Sigmoid colon (tissue), 7 donors: ENCODE measurements at places on chromosomes 4 and X.

GRCh38 chr4:3302786-3303564 lies 10.2 kb downstream of the RGS12 start:
- no peak for DNase-seq

GRCh38 chr4:111453216-111453615 lies 692.0 kb upstream of the FAM241A start:
- DNase-seq = no peak

DNA sequence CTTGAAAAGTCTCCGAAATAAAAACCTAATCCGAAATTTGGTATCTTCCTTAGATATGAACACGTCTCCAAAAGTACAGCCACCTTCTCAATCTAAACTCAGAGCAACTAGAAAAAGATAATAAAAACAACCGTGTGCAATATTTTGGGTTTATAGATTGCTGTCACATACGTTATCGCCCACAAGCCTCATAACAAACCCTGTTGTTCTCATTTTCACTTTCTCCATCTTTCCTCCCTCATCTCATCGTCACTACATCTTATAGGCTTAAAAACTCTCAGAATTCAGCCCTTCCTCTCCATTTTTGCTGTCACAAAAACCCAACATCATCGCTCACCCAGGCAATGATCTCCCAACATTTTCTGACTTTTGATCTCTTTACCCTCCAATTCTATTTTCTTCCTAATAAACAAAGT lies 448 bp upstream of the SCFD2 start:
- no peak for DNase-seq

- DNase-seq = no peak
Measured at GRCh38 chrX:101079736-101080270, 1.1 kb downstream of the TMEM35A start.

- no peak for DNase-seq
Measured at GRCh38 chr4:176758323-176758722, 34.4 kb downstream of the VEGFC start.

DNA sequence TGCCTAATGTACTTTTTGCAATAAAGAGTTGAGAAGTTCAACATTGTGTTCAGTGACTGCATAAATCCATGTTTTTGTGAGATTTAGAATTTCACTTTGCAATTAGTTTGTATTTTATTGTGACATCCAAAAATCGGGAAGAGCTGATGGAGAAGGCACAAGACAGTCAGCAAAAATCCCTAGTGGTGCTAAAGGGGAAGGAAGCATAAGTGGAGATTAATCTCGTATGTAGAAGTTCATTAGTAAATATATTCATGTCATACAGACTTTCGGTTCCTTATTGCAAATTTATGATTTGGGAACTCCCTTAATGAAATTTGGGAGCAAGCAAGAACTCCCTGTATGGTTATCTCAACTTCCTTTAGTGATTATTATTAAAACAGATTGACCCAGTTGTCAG lies 57.8 kb upstream of the SLC39A8 start:
- DNase-seq = no peak

- DNase-seq = no peak
Measured at GRCh38 chrX:13983734-13984133, 46.0 kb downstream of the GEMIN8 start.

- DNase-seq = peak; percentile 66
Measured at GRCh38 chr4:74374561-74375327, 9.8 kb downstream of the EREG start.

GRCh38 chr4:177441061-177441802 lies 1.0 kb downstream of the AGA start:
- DNase-seq = no peak

- DNase-seq = no peak
Measured at GRCh38 chr4:61220556-61220955, 20.4 kb downstream of the ADGRL3 start.

GRCh38 chrX:12906046-12906761 lies at the start of gene TLR8:
Gene TLR8 (plus strand): TSS chrX:12906620. CDS start chrX:12906707, 87 bp downstream.
- DNase-seq = no peak

DNA sequence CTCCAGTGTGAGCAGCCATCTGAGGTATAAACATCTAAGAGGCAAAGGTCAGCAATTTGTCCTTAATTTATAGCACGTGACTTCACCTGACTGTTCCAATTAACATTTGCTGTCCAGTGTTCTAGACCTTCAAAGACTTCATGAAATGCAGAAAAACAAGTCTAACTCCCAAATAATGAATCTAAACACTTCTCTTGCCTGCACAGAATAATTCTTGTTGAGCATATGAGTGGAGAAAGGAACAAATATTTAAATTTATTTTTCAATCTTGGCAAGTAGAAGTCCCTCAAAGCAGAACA lies 12.0 kb downstream of the RFC1 start:
- no peak for DNase-seq

DNA sequence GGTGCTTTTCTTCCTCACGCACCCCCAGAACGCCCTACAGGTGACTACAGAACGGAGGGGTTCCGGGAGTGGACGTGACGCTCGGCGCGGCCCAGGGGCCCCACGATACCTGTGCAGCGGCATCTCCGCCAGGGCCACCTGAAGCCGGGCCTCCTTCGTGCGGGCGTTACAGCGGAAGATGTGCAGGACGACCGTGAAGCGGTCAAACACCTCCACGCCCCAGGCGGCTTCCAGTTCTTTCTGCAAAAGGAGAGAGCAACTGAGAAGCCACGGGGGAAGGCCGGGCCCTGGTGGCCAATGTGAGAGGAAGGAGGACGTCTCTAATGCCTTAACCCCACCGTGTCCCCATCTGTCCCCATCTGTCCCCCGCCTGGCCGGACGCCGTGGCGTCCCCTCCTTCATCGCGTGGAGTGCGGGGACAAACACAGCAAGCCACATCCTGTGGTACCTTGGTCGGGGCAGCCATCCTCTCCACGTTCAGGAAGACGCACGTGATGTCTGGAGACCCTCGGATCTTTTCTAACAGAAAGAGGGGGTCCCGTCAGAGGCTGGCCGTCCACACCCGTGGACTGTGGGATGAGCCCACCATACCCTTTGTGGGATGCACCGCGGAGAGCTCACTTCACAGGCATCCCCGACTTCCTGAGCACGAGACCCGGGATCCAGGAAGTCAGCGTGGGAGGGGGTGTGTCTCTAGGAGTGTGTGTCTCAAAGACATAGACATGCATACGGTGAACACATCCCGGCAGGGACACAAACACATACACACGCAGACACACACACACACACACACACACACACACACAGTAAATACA lies 3.6 kb downstream of the GTPBP6 start:
- DNase-seq = peak; percentile 62

- DNase-seq = no peak
Measured at GRCh38 chr4:107616838-107617389, 103.1 kb downstream of the PAPSS1 start.

DNA sequence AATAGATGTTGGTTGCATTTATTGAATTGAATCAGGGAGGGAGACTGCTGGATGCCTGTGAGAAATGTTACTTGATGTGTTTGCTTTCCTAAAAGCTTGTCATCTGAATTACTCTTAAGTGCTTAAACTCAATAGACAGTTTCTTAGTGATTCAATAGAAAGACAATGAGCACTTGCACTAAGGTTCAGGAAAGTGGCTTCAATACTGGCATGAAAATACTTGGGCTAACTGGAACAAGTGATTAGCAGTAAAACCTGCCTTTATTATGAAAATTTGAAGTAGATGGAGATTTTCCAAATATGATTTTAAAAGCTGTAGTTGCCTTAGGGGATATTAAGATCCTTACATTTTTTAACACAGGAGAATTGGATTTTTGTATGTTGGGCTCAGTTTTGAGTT lies 123.3 kb downstream of the RNF150 start:
- no peak for DNase-seq
